ENCODE measurements at places on chromosomes 5 and 9.

GRCh38 chr5:64229163-64229774 lies 63.6 kb downstream of the RNF180 start:
- DNase-seq, result no peak

GRCh38 chr9:3735251-3735650 lies 209.4 kb upstream of the RFX3 start:
- no peak for DNase-seq

GRCh38 chr5:54234304-54234933 lies 76.0 kb downstream of the ARL15 start:
- DNase-seq, result no peak

- no peak for DNase-seq
Measured at GRCh38 chr5:41097642-41098041, 26.5 kb upstream of the MROH2B start.

DNA sequence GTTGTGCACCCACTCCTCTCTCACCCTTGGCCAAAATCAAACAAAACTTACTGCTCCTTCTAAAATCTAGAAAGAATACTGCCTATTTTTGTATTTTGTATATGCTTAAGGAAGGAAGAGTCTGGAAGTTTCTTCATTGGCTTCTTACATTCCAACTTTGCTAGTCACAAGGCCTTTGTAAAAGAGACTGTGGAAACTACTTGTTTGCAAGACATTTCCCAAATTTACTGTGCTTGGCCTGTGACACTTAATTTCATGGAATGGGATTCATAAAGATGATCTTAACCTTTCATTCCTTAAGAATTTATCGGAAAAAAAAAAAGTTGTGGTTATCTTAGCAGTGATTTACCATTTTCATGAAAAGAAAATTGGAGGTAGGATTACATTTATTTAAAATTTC lies 208.9 kb downstream of the VPS13A start:
- no peak for DNase-seq

DNA sequence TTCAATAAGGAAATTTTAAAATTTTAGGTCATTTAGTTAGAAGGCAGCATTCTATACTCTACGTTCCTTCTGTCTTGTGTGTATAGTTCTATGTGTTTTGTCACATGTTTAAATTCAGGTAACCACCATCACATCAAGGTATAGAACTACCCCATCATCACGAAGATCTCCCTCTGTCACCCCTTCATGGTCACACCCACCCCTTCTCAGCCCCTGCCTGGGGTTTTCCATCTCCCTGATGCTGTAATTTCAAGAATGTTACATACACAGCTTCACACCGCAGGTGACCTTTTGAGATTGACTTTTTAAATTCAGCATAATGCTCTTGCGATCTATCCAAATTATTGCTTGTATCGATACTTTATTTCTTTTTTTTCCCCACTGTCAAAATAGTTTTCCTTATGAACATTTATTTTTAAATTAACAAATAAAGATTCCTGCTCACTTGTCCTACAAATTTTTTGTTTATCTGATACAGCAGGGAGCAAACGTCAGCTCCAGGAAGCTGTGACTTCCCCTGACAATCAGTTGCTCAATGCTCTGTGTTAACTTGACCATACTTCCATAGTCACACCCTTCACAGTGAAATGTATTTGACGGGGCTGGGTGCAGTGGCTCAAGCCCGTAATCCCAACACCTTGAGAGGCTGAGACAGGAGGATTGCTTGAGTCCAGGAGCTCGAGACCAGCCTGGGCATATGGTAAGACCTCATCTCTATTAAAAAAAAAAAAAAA lies 10.2 kb downstream of the BTNL8 start:
- no peak for DNase-seq

DNA sequence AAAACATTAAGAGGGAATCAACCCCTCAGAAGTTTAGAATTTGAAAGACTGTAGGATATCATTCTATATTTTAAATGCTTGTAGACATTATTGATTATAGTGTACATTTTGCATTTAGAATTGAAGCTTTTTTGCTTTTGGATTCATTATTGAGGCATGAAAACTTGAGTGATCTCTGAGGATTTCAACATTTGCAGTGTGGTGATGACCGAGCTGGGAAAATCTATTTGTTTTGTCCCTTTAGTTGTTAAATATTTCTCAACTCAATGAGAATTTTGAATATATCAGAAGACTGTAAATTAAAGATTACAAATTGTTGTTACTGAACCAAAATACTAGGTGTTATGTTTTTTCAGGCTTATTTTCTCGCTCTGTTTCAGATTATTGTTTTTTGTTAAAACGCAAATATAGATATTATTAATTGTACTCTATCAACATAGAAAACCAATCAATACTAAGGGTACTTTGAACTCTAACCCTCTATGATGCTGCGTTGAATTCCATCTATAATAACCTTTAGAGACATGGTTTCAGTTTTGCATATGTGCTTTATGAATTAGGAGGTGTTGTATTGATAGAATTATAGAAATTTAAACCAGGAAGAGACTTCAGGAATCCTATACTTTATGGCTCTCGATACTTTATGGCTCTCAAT lies 19.3 kb upstream of the DMRTA1 start:
- DNase-seq, result no peak

DNA sequence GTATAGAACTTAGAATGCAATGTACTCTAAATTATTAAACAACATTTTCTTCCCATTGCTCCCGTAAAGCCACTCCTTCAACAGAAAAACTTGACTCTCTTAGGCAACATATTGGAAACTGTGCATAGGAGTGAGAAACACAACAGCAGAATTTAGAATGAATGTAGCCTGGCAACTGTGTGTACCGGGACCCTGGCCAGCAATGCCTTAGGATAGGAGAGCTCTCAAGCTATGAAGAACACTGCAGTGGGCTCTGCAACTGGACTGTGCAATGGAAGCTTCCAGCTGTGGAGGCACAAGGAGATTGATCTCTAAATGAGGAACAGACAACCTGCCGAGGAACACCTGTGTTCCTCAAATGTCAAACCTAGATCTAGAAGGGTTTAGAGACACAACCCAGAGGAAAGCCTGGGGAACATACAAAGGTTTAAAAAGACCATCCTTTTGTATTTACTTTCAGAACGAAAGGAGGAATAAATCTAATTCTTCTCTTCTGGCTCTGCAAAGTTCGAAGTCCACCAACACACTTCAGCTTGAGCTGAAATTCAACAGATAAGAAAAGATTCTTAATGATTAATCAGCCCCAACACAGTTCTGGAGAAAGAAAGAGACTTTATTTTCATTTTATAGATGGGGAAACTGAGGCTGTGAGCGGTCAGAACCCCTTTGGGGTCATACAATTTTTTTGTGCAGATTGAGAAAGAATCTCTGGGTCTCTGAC lies 51.5 kb upstream of the ARL15 start:
- no peak for DNase-seq

DNA sequence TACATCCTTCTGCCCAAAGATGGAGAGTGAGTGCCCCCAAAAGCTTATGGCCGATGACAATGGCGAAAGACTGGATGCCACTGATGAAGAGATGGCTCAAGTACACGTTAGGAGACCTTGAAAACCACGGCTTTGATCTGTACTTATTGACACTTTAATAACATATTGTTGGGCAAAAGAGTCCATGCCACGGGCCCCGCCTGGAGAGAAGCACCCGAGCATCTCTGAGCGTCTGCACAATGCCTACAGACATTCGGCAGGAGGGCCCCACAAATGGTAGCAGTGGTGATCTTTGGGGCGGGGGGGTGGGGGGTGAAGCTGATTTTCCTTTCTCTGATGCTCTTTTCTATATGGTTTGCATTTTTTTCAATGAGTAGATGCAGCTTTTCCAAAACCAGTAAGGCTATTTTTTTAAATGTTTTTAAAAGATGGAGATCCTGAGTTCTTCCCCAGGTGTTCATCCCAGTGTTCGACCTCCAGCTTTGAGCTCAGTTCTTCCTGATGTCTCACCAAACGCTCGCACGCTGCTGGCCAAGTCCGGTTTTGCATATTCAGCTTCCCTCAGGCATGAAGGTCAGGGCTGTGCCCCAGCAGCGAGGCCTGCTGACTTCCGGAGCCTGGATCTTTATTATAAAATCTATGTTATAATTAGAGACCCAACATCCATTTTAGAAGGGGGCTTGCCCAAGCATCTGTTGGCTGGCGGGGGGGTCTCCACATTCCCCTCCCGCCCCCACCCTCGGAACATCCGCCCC lies 34.3 kb upstream of the BARHL1 start:
- no peak for DNase-seq

DNA sequence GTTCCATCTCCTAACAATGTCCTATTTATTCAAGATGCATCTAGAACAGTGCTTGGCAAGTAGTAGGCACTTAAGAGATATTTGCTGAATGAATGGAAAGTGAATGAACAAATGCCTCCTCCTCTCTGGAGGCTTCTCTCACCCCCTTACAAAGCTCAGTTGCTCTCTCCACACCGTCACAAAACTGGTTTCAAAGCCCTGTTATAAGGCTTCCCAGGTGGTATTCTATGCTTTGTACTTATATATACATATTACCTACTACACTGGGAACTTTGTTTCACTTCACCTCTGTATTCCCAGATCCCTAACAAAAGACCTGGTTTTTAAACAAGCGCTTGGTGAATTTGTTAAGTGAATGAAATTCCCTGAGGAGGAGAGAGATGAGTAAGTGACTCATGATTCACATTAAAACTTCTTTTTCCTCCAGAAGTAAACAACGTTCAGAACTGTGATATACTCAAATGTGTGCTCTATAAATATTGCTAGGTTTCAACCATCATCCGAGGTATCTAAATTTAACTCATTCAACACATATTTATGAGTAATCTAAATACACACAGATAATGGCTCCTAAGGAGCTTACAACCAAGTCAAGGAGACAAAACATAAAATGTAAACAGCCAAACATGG lies 36.0 kb downstream of the DENND1A start:
- no peak for DNase-seq

- DNase-seq, result no peak
Measured at GRCh38 chr5:174511714-174512253, 212.6 kb upstream of the MSX2 start.

- no peak for DNase-seq
Measured at GRCh38 chr5:14200312-14200990, 57.3 kb downstream of the TRIO start.

All from stimulated activated CD4-positive, alpha-beta T cell treated with anti-CD3 and anti-CD28 coated beads, Interleukin-15, amount 100 ng/mL, for 1 hour (primary cell).